ENCODE measurements at places on chromosomes 4 and X.

- DNase-seq = peak; percentile 36
These were observed 1.6 kb downstream of the ANKRD50 start for GRCh38 chr4:124710911-124711310.

DNA sequence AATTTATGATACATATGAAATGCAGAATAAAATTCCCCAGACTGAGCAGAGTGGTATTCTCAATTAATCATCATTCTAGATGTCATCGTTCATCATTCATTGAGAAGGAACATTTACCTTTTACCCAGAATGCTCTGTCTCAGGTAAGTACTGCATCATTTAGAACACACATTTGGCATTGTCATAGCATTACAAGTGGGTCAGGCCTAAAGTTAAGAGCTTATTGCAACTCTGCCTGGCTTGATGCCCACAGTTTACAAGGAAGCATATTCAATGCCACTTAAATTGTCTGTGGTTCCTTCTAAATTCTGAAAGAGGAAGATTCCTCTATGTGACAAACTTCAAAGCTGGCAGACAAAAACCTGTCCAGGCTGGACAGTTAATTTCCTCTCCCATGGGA, 87.3 kb downstream of the CAMK2D start:
- no peak for DNase-seq

DNA sequence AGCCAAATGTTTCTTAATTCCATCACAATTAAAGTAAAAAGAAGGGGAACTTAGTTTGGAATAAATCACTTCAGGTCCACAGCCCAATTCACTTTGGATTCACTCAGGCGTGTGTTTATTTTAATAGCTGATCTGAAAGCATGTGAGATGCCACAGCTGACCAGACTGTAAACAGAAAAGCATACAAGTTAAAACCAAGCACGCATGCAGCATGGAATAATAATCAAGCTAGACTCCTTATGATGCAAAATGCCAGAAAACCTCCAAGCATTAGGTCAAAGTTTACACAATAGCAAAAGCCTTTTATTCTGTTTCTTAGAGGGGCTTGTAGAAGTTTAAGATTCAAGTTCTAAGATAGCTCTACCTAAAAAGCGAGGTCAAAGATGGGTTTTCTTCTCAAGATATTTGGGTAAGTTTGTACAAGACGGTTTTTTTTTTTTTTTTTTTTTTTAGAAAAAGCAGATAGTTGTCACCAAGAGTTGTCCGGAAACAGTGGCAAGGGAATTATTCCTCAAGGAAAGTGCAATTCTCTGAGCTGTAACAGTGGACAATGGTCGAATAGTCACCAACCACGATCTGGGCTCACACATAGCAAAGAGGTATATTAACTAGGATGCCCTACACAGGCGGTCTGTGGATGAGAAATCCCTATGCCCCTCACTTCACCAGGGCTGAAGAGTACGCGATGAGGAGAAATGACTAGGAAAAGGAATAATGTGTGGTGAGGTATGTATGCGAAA, 763 bp upstream of the PRRG1 start:
- DNase-seq = no peak

DNA sequence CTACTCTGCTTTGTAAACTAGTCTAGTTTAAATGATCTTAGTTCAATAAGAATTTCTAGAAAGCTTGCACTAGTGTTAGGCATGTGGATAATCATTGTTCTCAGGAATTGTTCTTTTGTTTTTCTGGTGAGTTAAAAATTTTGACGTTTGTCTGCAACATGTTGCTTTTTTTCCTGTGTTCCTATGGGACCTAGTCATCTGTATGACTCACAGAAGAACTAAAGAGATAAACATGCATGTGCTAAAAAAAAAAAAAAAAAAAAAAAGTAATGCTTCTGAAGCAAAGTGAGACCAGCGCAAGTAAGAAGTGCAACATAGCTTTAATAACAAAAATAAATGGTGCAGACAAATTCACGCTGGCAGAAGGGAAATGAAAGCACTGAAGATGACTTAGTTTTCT, 471.2 kb downstream of the IQCM start:
- no peak for DNase-seq

DNA sequence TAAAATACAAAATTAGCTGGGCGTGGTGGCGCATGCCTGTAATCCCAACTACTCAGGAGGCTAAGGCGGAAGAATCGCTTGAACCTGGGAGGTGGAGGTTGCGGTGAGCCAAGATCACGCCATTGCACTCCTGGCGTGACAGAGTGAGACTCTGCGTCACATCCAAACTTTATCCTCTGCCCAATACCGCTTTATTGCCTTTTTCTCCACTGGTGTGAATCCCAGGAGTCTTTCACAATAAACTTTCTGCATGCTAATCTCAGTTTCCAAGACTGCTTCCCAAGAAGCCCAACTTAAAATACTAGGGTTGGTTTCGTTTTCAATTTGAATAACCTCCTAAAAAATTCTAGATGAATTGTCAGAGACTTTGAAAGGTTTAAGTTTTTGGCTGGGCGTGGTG, 27.2 kb upstream of the DHX15 start:
- DNase-seq = no peak
